ENCODE measurements at places on chromosomes 3 and 15.

DNA sequence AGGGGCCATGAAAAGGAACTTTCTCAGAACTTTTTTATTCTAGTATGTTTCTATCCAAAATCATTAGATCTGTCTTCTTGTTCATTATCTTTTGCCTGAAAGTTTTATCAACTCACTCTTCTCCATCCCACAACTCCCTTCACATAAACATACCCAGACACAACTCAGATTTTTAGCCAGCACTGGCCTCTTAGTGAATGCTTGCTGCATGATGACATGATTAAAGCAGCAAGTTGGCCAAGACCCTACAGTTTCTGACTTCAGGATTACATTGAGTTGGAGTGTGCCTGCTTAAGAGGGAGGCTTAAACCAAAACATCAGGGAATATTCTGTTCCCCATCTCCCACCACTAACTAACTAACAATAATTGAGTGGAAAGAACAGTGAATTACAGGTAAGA, 38.1 kb downstream of the PLSCR2 start:
- DNase-seq = no peak

- no peak for DNase-seq
Observed at GRCh38 chr3:175397372-175397771, 538.2 kb downstream of the NAALADL2 start.

DNA sequence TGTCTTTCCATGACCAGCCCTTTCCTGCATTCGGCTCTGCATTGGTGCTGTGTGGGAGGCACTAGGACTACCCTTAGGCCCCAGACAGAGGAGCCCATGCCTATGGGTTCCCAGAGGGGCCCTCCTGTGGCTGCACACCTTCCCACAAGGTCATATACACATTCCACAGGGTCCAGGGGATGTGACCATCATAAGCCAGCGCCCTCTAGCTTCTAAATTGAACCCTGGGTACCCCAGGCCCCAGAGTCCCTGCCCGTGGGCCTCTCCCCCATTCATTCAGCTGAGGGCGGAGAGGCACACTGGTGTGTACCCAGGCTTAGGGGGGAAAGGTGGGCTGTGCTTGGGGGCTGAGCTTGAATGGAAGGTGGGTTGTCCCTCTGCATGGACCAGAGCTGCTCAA, 10.2 kb upstream of the SLC6A6 start:
- DNase-seq = no peak

GRCh38 chr3:43171748-43172147, 65.9 kb upstream of the POMGNT2 start:
- DNase-seq = no peak

- no peak for DNase-seq
Observed at GRCh38 chr15:58690703-58691102, 58.8 kb downstream of the ADAM10 start.

DNA sequence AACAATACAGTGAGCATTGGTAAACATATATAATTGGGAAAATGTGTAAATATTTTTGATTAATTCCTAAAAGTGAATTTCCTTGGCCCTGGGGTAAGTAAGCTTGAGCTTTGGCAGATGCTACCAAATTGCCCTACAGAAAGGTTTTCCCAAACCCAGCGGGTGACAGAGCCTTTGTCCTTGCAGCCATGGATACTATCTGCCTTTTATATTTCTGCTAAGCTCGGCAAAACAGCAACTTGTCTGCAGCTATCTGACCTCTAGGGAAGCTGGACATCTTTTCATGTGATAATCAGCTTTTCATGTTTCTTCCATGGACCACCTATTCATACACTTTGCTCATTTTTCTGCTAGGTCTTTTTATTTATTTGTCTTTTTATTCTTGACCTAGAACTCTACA, 64.7 kb upstream of the SEC22A start:
- no peak for DNase-seq

- DNase-seq = no peak
Observed at GRCh38 chr15:32879980-32880379, 162.2 kb downstream of the GREM1 start.

DNA sequence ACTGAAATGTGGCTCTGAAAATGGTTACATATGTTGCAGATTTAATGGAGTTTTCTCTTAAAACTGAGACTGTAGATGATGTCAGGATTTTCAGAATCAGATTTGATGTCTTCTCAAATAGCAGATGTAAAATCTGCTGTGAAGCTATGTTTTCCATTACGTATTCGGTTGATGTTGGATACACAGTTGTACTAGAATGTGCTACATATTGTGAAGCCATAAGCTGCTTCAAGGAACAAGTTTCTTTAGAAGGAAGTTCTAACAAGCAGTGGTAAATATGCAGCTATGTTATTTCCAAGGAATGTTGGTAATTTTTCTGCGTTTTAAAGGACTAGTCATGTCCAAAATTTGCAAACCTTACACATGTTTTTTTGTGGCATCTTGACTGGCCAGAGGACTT, 197.7 kb downstream of the RBMS3 start:
- no peak for DNase-seq

GRCh38 chr3:101379658-101380376, 59.4 kb upstream of the IMPG2 start:
- DNase-seq = no peak
